ENCODE measurements at places on chromosomes 16 and 17.
A peak's percentile ranks its signal among the peaks of the same experiment; 100 is the strongest.

DNA sequence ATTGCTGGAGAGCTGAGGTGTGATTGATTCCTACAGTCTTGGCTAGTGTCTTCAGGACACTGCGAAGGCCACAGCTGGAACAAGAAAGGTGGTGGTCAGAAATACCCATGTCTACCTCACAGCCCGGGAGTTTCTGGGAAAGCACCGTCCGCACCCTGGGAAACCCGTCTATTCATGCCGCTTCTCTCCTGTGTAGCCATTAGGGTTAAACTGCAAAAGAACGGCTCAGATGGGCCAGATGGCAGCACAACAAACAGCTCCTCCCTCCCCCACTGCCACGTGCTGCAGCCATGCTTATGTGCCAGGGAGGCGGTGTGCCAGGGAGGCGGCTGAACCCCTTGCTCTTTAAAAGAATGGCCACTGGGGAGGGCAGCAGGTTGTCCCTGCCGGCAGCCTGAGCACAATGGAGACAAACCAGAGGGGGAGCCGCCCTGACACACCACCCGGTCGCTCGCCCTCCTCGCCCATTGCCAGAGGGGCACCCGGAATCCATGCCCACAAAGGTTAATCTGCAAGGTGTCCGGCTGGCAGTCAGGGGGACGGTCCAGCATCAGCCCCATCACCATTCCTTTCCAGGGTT, 65.2 kb downstream of the CYTH1 start:
- DNase-seq = peak; percentile 58

- no peak for DNase-seq
Measured at GRCh38 chr17:4741544-4741943, 1.8 kb upstream of the CXCL16 start.

DNA sequence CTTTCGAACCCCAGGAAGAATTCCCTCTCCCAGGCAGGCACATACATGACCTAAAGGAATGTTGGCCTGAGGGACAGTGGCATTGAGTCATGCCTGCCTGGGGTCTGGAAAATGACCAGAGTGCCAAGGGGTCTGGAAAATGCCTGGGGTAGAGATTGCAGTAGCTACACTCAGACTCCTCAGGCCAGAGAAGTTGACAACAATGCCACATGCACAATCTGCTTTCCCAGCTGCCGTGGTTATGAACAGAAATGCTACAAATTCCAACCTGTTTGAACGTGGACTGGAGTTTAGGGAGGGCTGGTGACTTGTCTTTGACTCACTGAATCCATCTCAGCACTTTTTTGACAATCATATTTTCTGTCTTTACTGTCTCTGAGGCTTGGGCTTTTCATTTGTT, 250.0 kb downstream of the ABCC12 start:
- no peak for DNase-seq

- no peak for DNase-seq
Measured at GRCh38 chr16:60295451-60295850, 1561.3 kb upstream of the GOT2 start.

GRCh38 chr16:2858245-2859025, 465 bp upstream of the PRSS22 start:
- DNase-seq = no peak

DNA sequence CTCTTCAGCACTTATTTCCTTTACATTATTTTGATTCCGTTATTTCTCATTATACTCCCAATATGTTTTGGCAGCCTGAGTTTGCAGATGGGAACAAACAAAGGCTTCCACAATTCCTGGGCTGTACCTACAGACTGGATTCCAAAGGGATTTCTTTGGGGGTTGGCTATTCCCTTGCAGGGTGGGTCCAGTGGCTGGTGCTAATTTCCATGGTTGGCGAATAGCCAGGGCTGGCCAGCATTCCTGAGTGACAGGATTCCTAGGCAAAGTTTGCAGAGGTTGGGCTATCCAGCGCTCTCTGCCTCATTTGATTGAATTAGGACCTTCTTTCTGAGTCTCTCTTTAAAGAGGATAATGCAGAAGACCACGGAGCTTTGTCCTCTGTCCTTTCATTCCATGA, 207.4 kb downstream of the MAF start:
- no peak for DNase-seq

DNA sequence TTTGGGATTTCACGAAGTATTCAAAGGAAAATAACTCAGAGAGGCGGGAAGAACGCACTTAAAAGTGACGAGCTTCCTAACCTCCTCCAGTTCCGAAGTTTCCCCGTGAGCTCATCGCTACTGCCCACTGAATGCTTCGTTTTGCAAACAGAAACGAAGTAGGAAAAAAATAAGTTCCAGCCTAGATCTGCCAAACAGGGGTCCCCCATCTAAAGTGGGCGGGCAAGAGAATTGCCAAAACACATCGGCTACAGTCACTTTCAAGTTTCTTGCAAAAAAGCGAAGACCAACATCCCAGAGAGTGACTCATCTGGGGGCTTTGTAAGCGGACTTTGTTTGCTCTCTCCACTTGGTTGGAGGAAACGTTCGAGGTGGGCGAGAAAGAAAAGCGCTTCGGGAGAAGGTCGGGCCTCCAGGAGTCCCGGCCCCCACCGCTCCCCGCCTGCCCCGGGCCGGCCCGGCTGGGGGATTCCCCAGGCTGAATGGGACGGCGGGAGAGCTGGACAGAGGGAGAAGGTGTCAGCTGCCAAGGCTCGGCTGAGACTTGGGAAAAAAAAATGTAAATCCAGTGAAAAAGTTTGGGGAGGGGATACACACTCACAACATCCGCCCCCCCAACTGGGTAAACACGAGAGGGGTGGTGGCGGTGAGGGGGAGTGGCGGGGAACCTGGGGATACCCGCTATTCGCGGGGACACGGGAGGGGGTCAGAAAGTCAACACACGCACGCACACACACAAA, 1.0 kb downstream of the VEZF1 start:
- DNase-seq = peak; percentile 31

- DNase-seq = peak; percentile 73
Measured at GRCh38 chr16:4115209-4115948, 863 bp downstream of the ADCY9 start.

GRCh38 chr16:13811834-13812233, 108.1 kb upstream of the ERCC4 start:
- DNase-seq = no peak

DNA sequence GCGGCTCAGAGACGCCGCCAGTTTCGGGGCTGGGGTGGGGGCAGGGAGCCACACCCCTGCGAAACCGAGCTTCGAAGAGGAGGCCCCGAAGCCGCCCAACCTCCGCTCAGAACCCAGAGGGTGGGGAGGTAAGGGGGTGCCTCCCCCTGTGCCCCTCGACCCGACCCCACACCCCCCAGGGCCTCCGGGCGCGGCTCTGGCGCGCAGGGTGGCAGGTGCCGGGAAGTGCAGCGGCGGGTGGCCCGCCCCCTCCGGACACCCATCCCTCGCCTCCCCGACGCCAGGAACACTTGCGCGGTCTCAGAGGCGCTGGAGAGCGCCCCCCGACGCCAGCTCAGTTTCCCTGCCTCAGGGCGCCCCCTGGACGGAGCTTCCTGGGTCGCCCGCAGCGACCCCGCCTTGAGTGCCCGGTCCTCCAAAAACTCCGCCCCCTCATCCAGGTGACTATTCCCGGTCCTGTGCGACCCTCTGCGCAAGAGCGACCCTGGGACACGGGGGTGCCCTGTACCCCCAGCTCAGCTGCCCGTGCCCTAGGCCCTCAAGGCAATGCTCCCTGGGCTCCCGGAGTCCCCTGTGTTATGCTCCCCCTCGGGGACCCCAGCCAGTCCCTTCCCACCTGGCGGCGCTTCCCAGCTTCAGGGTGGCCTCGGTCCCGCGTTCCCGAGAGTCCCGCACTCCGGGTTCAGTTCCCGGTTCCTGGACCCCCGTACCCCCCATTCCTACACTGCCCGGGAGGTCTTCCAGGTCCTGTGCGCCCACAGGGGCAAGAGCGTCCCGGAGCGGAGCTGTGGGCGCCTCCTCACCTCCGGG, 562 bp downstream of the PPL start:
- DNase-seq = peak; percentile 43

DNA sequence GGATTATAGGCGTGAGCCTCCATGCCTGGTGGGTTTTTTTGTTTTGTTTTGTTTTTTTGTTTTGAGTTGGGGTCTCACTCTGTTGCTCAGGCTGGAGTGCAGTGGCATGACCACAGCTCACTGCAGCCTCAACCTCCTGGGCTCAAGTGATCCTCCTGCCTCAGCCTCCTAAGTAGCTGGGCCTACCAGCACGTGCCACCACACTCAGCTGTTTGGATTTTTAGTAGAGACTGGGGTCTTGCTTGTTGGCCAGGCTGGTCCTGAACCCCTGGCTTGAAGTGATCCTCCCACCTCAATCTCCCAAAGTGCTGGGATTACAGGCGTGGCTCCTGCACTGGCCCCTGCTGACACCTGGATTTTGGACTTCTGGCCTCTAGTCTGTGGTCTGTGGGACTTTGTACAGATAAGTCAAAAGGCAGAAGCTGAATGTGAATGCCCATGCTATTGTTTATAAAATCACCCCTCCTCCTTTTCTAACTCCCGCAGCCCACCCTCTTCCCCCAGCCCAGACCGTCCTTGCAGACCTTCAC, 5.7 kb downstream of the SNAI3 start:
- no peak for DNase-seq

GRCh38 chr17:73872816-73873215, 228.6 kb upstream of the SDK2 start:
- DNase-seq = peak; percentile 42

DNA sequence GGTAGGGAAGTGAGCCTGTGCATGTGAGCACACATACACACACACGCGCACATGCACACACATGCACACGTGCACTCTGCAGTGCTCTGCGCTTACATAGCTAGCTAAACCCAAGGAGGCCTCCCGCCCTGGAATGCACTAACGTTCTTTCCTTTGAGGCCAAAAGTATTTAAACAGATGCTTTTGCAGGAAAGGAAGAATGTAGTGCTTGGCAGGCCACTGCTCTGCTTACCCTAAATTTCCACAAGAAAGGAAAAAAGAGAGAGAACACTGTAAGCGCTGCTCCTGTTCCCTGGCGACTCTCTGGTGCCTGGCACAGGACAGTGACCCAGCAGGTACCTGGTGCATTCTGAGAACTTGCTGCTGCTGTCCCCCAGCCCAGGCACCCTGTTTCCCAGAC, 31.3 kb upstream of the MRPS23 start:
- no peak for DNase-seq

GRCh38 chr17:19574956-19575355, 41.3 kb downstream of the SLC47A1 start:
- DNase-seq = no peak

GRCh38 chr17:28612936-28613872, 781 bp downstream of the RSKR start:
- DNase-seq = peak; percentile 60
